ENCODE measurements at places on chromosomes 13 and 19.
A peak's percentile ranks its signal among the peaks of the same experiment; 100 is the strongest.

DNA sequence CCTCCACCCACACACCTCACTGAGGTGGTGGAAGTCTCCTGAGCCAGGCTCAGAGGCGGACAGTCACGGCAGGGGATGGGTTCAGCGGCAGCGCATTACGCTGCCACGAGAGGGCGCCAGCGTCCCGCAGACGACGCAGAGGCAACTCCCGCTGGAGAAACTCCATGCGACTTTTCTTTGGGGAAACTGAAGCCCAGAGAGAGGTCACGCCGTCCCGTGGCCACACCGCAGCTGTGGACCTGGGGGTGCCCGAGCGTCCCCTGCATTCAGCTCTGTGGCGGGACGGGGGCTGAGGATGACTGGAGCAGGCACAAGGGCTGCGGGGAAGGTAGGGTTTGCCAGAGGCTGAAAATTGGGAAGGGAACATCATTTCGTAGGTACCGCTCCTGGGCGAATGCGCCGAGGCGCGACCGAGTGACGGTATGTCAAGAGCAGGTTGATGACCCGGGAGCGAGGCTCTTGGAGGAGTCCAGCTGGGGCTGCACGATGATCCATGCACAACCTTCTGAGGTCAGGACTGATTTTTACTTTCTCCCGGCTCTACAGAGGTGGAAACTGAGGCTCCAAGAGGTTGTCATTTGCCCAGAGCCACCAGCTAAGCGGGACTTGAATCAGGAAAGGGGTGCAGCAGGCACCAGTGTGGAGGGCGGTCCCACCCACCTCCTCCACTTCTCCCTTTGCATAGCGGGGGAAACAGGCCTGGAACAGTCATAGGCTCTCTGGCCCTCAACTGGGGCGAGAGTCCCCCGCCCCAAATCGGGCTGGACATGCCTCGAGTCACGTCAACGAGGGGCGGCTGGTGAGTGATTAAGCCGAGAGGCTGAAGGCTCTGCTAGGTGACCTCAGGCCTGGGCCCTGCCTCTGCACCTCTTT lies 690 bp upstream of the ARRDC2 start:
- DNase-seq = peak; percentile 79

- DNase-seq = no peak
These were observed 242.6 kb downstream of the DCT start for GRCh38 chr13:94236872-94237271.

- DNase-seq = peak; percentile 14
These were observed 4.5 kb upstream of the B3GNT8 start for GRCh38 chr19:41431426-41432386.

DNA sequence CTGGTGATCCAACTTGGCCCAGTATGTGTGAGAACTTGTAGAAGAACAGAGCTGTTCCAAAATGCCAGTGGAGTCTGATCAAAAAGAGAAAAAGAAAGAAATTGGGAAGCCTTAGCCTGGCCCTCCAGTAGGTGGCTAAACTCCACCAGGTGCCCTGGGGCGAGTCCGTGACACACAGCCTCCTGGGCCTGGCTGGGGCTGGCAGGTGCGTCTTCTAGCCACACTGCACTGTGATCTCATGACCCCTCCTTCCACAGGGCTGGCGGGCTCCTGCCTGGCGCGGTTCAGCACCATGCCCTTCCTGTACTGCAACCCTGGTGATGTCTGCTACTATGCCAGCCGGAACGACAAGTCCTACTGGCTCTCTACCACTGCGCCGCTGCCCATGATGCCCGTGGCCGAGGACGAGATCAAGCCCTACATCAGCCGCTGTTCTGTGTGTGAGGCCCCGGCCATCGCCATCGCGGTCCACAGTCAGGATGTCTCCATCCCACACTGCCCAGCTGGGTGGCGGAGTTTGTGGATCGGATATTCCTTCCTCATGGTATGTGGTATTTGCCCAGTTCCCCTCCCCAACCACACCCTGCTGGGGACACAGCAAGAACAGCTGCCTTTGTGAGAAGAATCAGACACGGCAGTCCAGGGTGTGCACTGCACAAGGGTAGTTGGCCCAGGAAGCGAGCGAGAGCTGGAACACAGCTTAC lies 53.7 kb downstream of the RAB20 start:
- DNase-seq = peak; percentile 14

DNA sequence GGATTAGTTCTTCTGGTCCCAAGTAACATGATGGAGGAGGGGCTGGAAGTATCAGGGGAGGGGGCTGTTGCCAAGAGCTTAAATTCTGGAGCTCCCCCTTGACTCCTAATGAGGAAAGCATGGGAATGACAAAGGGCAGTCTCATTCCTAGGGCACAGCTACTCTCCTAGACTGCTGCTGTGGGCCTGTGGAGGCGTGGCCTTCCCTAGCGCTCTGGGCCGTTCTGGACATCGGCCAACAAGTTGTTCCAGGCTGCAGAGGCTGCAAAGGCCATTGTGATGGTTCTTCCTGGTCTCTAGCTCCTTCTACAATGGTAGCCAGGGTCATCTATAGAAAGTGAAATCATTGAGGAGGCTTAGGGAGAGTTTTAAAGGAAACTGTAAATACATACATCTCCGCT lies 916.6 kb downstream of the DIAPH3 start:
- no peak for DNase-seq

- no peak for DNase-seq
These were observed 4.0 kb downstream of the TPGS1 start for GRCh38 chr19:511101-511851.

DNA sequence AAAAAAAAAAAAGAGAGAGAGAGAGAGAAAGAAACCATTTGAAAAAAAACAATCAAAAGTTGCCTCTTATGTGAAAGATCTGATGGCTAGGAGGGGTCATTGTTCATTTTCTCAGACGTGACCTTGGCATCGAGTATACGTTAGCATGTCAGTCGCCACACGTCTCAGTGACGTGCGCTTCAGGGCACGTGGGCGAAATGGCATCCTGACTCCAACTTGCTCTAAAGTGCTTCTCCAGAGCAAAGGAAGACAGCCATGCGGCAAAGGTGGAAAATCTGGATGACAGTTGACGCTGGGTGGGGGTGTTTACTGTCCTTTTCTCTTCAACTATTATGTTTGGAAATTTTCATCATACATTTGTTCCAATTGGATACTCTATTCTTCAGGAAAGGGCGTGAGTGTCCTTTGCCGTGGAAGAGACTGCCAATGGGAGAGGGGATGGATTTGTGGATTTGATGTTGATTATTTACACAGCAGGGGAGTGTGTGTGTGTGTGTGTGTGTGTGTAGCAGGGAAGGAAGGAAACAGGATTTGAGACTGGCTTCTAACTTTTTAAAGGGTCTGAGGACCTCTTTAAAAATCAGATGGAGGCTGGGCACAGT lies 25.0 kb downstream of the KLF2 start:
- no peak for DNase-seq

DNA sequence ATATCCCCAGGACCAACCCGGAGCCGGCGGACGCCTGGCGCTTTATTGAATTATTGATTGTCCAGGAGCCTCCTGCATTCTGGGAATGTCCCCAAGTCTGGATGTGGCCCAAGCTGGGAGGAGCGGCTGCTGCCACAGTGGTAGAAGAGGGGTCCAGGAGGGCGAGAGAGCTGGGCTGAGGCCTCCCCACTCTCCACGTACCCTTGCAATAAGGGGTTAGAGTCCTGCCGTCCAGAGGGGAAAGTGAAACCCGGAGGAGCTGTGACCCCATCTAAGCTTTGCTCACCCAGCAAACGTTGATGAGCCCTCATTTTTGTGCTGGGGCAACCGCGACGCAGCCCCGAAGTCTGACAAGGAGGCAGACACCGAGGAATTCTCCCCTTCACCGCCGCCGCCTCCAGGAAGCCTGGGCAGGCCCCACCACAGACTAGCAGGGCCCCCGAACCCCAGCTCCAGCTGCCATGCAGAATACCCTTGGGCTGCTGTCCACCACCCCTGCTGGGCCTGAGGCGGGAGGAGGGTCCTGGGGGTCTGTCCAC lies 1.4 kb upstream of the C2CD4C start:
- DNase-seq = no peak

- no peak for DNase-seq
These were observed 14.7 kb downstream of the ATP11A start for GRCh38 chr13:112704308-112705145.

DNA sequence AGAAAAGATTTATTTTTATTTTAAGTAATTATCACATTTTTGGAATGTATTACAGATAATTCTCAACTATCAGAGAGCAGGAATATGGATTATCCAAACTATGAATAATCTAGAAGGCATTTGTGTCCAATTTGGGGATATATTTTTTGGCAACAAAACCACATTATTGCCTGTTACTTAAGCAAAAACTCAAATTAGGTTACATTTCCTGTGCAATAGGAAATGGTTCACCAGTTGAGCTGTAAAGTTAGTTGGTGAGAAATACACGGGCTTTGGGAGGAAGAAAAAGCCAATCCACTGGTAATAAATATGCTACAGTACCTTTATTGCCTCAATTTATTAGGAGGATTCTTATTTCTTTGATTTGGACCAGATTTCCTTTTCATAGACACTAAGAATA lies 1075.2 kb downstream of the PCDH9 start:
- DNase-seq = no peak

GRCh38 chr19:8421484-8422461 lies 8.7 kb downstream of the MARCHF2 start:
- DNase-seq = no peak

Measured in RWPE1 (cell line).